ENCODE measurements at places on chromosomes 13 and 19.
A peak's percentile ranks its signal among the peaks of the same experiment; 100 is the strongest.

GRCh38 chr13:64817691-64818090 is 2412.4 kb downstream of the PCDH9 start:
- DNase-seq: no peak

DNA sequence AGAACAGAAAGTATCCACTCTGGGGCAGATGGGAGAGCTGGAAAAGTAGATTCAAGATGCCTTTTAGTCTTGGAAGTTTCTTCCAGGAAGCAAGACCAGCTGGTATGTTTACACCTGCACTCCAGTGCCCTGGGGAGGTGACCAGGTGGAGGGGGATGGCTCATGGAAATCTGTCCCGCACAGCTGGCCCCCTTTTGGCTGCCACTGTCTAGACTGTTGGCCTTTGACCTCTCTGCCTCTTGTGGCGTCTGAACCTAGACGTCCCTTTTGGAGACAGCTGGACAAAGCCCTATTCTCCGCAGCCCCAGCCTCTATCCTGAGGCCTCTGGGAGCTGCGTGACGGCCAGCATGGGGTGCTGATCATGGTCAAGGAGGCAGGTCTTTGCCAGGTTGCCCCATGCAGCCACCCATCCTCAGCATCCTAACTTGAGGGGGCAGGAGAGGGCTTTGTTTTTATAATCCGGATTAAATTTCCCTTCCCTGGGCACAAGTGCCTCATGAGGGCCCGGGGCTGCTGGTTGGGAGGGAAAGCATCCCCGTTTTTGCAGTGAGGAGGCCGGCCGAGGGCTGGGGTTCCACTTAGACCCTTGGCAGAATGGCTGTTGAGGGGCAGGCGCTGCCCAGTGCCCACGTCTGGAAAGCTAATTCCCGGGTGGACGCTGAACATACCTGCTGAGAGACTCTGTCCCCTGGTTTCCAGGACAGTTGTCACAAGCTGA is 17.3 kb upstream of the GDF15 start:
- DNase-seq: peak; percentile 67

- no peak for DNase-seq
These were observed 21.9 kb downstream of the RBM26 start for GRCh38 chr13:79384022-79384610.

- DNase-seq: no peak
These were observed 77.0 kb downstream of the KDM4B start for GRCh38 chr19:5045956-5046338.

DNA sequence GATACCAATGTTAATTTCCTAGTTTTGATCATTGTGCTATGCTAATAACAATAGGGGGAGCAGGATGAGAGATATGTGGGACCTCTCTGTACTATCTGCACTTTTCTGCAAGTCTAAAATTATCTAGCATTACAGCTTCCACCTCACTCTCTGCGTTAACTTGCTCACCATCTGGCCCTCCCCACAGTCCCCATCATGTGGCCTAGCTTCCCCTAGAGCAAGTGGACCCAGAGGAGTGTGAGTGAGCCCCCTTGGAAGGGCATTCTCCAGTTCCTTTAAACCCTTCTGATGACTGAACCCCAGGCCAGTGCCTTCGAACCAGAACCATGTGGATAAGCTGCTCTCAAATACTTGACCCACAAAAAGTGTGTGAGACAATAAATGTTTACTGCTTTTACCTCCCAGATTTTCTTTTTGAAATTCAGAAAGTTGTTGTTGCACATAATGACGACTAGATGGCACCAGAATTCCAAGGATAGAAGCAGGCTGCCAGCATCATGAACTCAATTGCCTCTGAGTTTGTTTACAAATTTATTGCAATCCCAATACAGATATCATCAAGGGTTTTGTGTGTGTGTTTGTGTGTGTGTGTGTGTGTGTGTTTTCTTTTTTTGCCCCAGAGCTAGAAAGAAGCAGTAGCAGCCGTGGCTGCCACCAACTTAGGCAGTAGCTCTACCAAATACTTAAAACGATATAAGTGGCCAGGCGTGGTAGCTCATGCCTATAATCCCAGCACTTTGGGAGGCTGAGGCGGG is 49.0 kb upstream of the ZNF780A start:
- DNase-seq: no peak

GRCh38 chr13:75512253-75512652 is 25.4 kb downstream of the COMMD6 start:
- DNase-seq: no peak

DNA sequence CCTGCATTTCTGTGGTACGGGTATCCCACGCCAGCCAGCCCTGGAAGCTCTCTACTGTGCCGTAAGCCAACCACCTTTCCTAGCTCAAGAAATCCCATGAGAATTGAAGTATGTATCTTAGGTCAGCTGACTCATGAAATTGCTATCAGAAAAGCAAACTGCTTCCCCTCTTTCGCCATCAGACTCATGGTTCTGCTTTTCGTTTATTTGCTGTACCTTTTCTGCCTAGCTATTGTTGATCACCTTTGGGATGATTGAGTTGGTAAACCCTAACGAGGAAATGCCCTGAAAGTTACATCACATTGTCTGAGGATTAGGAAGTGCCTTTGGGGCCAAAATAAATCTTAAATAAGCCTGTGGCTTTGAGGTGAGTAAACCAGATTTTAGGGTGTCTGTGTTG is at the start of gene ADGRE3:
Gene ADGRE3 (minus strand): TSS at position 81 of the 400 bp plus-strand sequence. CDS start 74 bp downstream, at position 7.
- no peak for DNase-seq

GRCh38 chr13:77807431-77808135 is 110.1 kb downstream of the SLAIN1 start:
- no peak for DNase-seq

DNA sequence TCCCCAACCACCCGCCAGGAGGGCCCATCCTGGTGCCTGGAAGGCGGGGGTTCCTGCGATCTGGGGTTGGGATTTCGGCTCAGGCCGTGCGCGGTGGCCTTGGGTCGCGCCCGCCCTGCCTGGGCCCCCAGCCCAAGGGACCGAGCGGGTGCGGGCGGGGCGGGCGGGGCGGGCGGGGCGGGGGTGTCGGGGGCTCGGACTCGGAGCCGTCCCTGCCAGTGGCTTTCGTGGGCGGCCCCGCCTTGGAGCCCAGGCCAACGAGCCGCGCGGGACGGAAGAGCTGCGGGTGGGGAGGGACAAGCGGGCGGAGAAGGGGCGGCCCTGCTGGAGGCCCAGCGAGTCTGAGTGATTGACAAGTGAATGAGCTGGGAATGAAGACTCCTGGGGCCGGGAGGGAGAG is 24.6 kb upstream of the ZNF729 start:
- DNase-seq: peak; percentile 46

GRCh38 chr19:24141612-24142011 is 54.6 kb downstream of the ZNF254 start:
- no peak for DNase-seq

- no peak for DNase-seq
These were observed 12.7 kb downstream of the MED25 start for GRCh38 chr19:49830766-49831165.
